CD4-positive, alpha-beta T cell treated with Interleukin-4 for 4 hours (primary cell): ENCODE measurements at places on chromosomes 2 and 18.

DNA sequence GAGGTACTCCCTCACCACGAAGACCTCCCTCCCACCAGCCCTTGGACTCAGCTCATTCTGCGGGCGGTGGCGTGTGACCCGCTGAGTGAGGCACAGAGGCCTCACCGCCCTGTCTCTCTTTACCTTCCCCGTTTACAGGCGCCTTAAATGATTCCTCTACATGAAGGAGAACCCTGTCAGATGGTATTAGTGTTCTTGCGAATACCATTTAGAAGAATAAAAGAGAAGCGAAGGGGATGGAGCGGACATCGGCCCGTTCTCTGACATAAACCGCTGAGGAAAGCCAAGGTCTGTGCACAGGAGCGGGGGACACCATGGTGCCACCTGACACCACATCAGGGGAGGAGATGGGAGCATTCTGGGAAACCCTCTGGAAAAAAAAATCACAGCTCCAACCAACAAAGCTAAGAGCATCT is 179.8 kb downstream of the HDAC4 start:
- no peak for DNase-seq

- DNase-seq = no peak
These were observed 56.5 kb upstream of the ERBB4 start for GRCh38 chr2:212595036-212595654.

DNA sequence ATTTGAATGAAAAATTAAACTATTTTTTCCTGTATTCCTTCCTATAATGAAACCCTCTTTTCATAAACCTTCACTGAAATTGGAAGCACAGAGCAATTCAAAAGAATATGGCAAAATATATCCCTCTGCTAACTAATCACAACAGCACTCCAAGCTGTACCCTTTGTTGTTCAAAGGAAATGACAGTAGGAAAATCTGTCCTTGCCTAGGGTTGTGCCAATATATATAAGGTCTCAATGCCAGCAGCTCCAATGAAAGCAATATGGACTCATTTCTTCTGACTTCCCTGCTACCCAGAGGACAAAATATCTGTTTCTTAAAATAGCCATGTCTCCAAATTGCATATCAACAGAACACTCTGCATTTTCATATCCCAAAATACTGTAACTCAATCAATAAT is 373.9 kb upstream of the MC4R start:
- DNase-seq = no peak

- DNase-seq = no peak
These were observed 177.3 kb downstream of the ANKRD30B start for GRCh38 chr18:14925281-14925709.

- no peak for DNase-seq
These were observed 36.3 kb downstream of the BMP10 start for GRCh38 chr2:68834737-68835376.

GRCh38 chr2:14700753-14701152 is 68.2 kb downstream of the LRATD1 start:
- no peak for DNase-seq

- no peak for DNase-seq
These were observed 352.9 kb downstream of the TXNL1 start for GRCh38 chr18:56285387-56286065.

DNA sequence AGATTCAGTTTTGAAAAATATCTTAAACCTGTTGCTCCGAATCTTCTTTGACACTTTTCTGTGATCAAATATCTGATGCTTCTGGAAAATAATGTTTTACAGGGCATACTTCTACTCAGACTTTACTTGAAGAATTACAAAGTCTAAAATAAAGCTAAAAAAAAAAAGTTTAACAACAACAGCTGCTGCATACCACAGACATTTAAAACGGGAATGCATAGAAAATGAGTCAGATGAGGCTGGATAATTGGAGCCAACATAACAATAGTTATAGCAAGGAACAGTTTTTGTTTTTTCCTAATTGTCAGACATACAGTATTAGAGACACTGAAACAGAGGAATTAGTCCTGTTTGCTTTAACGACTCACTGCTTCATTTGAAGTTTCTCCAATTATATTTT is 1090.2 kb downstream of the SUCLG1 start:
- DNase-seq = no peak

- DNase-seq = no peak
These were observed 43.0 kb downstream of the TNFRSF11A start for GRCh38 chr18:62368100-62368499.

DNA sequence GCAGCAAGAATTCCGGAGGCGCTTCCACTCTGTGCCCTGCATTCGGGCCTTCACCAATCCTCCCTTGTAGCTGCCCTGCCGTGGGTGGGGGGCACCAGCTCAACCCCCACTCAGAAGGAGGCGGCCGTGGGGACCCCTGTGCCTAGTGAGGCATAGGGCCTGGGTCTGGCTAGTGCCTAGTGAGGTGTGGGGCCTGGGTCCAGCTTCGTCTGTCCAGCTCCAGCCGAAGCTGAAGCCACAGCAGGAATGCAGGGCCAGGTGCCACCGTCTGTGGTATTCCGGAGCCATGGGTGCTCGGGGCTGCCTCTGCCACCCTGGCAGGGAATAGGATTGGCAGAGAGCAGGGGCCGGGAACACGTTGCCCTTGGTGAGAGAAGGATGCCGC is 12.3 kb downstream of the ODC1 start:
- no peak for DNase-seq

- DNase-seq = no peak
These were observed 61.0 kb upstream of the TGIF1 start for GRCh38 chr18:3388980-3389379.

GRCh38 chr2:38290332-38290731 is 86.7 kb downstream of the ATL2 start:
- DNase-seq = no peak

DNA sequence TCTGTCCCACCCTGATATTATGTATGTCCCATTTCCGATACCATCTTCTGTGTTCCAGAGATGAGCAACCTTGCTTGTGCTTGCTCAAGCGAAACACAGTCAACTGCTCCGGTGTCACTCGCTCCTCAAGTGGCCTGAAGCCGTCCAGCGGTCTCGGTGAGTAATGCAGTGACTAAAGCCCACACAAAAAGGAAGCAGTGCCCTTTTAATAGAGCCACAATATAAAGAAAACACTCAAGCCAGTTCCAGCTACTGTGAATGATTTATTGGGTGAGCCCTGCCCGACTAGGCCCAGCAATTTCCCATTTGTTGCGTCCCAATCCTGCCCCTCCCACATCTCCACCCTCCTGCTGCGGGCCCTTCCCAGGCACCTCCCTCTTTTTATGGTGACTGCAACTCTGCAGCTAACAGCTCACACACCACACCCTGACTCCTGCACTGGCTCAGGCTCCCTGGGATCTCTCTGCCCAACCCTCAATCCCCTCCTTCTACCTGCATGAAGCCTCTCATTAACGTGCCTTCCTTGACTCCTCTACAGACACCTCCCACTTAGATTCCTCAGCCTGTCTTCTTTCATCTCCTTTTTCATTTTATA is 44.2 kb upstream of the DSC1 start:
- no peak for DNase-seq

DNA sequence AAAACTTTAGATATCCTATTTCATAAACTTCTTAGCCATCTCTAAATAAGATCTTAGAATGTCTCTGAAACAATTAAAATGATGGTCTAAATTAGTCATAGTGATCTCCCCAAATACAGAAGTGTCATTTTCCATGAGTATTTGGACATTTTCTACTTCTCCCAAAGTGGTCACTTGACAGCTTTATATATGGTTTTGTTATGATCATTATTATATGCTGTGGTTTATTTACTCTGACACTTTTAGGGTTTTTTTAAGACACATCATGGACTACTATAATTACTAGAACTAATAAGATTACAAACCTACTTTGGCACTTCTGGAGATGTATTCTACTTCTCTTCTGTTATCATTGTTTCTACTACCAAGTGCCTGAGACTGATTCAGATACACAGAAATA is 47.1 kb downstream of the SLC25A12 start:
- DNase-seq = no peak

GRCh38 chr2:98880266-98881152 is 55.5 kb downstream of the CRACDL start:
- no peak for DNase-seq

DNA sequence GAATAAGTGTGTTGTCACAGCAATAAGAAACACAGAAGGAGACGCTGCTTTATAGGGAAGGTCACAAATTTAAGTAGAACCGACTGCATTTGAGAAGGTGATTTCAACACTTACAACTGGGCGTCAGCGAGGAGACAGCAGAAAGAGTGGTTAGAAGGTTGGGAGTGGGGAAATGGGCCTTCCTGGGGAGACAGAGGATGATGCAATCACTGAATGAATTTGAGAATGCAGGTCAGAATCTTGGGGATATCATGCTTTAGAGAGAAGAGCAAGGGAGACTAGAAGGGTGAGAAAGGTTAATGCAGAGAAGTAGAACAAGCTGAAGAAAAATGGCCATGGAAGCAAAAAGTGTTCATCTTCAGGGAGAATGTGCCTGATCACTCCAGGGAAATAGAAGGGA is 616.1 kb upstream of the FAM98A start:
- DNase-seq = no peak

DNA sequence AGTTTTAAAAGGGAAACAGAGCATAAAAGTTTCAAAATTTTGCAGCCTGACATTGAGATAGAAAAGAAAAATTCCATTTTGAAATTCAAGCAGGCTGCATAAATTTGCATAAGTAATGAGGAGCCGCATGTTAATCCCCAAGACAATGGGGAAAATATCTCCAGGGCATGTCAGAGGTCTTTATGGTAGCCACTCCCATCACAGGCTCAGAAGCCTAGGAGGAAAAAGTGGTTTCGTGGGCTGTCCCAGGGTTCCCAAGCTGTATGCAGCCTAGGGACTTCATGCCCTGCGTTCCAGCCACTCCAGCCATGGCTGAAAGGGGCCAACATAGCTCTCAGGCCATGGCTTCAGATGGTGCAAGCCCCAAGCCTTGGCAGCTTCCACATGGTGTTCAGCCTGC is 108.8 kb downstream of the SLC4A10 start:
- DNase-seq = no peak

- peak; percentile 36 for DNase-seq
These were observed 24.9 kb upstream of the RAB10 start for GRCh38 chr2:26008851-26009566.

- DNase-seq = peak; percentile 6
These were observed 25.2 kb downstream of the MYCN start for GRCh38 chr2:15965564-15966019.

DNA sequence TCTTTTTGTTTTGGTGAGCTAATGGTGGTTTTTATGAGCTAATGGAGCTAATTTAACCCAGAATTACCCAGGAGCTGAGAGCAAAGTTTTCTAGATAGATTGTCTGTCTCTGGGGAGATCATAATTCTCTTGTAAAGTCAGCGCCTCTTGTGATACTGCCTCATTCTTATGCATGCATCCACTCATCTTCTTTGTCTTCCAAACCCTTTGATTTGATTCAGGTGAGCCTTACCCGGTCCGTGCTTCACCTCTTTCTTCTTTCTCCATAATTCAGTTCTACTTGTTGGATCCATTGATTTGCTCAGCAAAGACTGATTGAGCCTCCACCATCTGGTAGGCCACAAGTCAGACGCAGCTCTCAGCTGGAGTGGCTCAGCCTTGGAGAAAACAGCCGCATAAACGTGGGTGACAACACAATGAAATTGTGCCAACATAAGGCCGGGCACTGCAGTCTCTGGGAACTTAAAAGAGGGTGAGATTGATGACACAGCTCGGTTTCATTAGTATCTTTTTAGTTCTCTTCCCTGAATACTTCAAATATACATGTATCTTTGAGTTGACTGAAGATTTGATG is 158.5 kb upstream of the SH3BP4 start:
- DNase-seq = no peak

DNA sequence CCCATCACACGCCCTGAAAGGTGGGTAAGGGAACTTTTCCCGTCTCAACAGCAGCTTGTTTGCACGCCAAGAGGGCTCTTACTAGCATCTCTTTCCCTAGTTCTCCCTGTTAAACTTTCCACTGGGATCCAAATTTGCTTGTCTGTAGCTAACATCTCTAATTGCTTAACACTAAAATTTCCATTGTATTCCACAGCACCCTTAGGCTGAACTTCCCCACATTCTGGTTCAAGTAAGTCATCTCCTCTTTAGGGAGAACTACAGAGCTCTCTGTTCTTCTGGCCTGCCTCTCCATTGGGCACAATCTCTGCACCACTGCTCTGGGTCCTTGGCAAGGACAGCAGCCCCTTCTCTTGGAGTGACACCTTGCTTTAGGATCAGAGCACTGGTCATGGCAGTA is 24.0 kb downstream of the UNC50 start:
- DNase-seq = no peak

- DNase-seq = peak; percentile 66
These were observed 266.8 kb upstream of the CXCR4 start for GRCh38 chr2:136384531-136385303.

- no peak for DNase-seq
These were observed 60.0 kb upstream of the SGPP2 start for GRCh38 chr2:222364285-222364895.

- peak; percentile 41 for DNase-seq
These were observed 83.0 kb downstream of the LPIN1 start for GRCh38 chr2:11829324-11829946.

GRCh38 chr2:52383541-52383940 is 1351.6 kb upstream of the NRXN1 start:
- no peak for DNase-seq

- DNase-seq = no peak
These were observed 45.7 kb downstream of the HDAC4 start for GRCh38 chr2:239355139-239355538.

GRCh38 chr2:58620093-58620492 is 379.0 kb upstream of the FANCL start:
- DNase-seq = no peak

- no peak for DNase-seq
These were observed 115.8 kb upstream of the SETBP1 start for GRCh38 chr18:44564922-44565321.

- DNase-seq = no peak
These were observed 267.4 kb downstream of the DYSF start for GRCh38 chr2:71720596-71721361.

- no peak for DNase-seq
These were observed 454.2 kb upstream of the HNRNPA3 start for GRCh38 chr2:176758426-176758825.

GRCh38 chr2:52931660-52932059 is 835.9 kb upstream of the CHAC2 start:
- DNase-seq = no peak

- no peak for DNase-seq
These were observed 1.7 kb downstream of the MAP2 start for GRCh38 chr2:209425471-209426071.

DNA sequence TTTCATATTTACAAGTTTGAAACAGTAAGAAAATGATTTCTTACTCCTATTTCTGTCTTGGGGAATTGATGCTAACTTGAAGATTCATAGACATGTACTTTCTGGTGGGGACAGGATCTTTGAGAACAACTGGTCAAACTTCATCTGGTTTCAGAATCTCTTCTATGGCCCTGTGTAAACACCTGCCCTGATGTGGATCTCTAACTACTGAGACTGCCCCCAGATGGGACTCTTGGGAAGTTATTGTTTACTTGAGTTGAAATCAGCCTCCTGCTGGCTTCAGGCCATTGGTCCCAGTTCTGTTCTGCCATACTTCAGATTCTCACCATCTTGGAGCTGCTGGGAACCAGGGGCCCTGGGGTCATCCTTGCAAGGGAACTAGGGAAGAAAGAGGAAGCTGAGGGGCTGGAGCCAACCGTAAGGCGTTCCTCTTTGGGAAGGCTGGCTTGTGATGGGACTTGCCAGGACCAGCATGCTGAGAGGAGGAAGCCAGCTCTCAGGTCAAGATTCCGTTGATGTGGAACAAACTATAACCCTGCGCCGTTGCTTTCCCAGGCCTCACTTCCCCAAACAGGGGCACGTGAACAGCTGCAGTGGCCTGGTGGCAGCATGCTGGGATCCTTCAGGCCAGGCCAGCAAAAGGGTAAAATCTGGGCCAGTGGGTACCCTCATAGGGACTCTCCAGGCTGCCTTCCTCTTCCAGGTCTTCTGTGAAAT is 135.5 kb upstream of the CXCR4 start:
- no peak for DNase-seq

- DNase-seq = no peak
These were observed 70.4 kb upstream of the DNER start for GRCh38 chr2:229784791-229785190.
